Stromal cell of bone marrow (primary cell): ENCODE measurements at places on chromosomes 2 and 18.
A peak's percentile ranks its signal among the peaks of the same experiment; 100 is the strongest.

- DNase-seq, result no peak
Measured at GRCh38 chr18:76005632-76006208, 489.3 kb downstream of the ZNF516 start.

DNA sequence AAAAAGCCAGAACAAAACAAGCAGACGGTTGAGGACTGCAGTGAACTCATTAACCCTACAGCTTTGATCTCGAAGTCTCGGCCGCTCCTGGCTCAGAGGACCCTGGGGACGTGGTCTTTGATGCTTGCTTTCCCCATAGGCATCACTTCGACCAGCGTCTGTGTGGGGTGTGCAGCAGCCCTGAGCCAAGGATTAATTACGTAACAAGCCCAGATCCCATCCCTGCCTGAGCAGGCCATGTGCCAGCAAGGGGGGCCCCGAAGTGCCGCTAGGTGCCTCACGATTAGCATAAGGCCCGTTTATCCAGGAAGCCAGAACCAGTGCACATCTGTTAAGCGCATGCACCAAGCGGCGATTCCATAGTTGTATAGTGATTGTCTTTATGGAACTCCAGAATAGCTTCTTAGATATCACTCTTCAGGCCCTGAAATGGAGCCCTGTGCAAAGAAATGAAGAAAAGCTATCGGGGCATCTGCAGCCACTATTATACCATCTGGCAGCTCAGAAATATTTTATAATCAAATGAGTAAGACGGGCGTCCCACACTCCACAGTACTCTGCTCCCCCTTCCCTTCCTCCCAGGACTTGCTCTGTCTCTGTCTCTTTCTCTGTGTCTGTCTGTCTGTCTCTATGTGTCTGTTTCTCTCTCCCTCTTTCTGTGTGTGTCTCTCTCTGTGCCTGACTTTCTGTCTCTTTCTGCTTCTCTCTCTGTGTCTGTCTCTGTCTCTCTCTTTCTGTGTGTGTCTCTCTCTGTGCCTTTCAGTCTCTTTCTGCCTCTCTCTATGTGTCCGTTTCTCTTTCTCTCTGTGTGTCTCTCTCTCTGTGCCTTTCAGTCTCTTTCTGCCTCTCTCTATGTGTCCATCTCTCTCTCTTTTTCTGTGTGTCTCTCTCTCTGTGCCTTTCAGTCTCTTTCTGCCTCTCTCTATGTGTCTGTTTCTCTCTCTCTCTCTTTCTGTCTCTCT is 41.7 kb downstream of the HPCAL1 start:
- DNase-seq, result no peak

- DNase-seq, result no peak
Measured at GRCh38 chr2:149884871-149885270, 297.3 kb upstream of the MMADHC start.

DNA sequence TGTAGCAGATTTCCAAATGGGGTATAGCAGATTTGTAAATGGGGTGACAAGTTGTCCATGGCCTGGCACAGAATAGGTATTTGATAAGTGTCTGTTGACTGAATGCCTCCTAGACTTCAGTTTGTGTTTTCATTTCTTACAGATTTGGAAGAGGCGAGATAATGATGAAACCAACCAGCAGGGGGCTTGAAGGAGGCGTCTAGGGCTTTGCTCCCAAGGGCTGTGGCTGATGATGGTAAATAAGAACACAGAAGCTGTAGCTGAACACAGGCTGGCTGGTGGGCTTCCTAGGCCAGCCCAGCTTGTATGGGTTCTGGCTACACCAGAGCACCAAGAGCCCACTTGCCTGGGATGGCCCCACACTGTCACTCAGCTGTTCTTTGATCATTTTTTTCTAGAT is 19.4 kb downstream of the SFTPB start:
- DNase-seq, result peak; percentile 25

DNA sequence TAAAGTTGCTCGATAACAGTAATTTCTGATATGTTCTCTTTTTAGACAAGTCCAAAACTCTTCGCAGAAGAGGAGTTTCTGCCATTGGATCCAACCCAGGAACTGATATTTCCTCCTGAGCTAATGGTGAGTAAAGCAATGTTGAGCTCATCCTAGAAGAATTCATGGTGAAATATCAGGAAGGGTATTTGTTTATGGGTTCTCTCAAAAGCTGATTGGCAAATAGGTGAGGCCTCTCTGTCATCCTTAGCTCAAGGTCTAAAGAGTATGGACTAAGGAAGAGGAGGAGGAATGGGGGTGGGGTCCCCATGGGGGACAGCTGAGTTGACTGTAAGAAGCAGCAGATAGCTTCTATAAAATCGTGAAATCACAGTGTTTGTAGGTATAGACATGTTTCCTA is 18.2 kb downstream of the AOX1 start:
- no peak for DNase-seq

DNA sequence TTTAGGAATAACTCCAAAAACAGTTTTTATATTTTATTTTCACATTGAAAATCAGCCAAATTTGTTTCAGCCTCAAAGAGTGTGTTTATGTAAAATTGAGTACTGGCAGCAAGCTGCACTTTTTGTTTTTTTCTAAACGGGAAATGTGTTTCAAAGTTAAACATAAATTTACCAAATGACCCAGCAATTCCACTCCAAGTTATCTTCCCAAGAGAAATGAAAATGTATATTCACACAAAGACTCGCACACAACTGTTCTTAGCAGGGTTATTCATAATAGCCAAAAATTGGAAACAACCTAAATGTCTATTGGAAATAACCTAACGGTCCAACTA is 9.3 kb downstream of the ALPK2 start:
- no peak for DNase-seq
